Posterior cingulate gyrus (tissue), 11 donors: ENCODE measurements at places on chromosomes 6 and 20.

- no peak for DNase-seq
Observed at GRCh38 chr6:4294636-4295035, 159.3 kb upstream of the ECI2 start.

DNA sequence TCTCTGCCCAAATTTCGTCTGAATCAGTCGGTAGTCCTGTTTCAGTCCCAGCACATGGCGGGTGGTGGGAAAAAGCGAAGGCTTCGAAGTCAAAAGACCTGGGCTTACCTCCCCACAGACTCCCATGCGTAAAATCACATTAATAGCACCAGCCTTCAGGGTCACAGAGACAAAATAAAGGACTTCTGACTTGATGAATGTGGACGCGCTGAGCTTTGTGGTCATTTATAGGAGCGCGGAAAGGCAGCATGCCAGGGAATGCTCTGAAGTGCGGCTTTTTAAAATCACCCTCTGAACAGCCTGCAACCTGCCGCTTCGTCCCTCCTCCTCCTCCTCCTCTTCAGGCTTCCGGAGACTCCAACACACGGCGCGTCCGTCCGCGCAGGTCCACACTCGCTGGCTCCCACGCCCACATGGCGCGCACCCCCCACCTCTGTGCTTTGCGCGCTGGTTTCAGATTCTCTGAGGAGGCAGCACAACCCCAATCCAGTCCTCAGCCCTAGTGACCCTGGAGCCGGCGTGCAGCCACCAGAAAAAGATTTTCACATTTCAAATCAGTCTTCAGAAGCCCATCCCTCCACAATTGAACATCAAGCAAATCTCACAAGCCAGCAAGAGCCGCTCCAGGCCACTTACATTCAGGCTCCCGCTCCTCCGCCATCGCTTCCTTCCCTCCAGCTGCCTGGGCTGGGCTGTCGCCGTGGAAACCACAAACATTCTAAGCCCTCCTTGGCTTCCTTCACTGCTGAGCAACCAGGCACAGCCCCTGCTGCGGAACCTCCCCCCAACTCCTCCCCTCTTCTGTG is at the start of gene C6orf118:
TSS of gene C6orf118 (minus strand) at position 680 of the 806 bp plus-strand sequence. CDS start at position 661, 19 bp downstream.
- DNase-seq, result peak; percentile 63

- no peak for DNase-seq
Observed at GRCh38 chr6:20464041-20464440, 62.4 kb downstream of the E2F3 start.

- peak; percentile 76 for DNase-seq
Observed at GRCh38 chr6:30326526-30327231, at the start of gene TRIM39. TRIM39 (plus strand) TSS chr6:30326927; CDS start chr6:30329318, 2,391 bp downstream.

DNA sequence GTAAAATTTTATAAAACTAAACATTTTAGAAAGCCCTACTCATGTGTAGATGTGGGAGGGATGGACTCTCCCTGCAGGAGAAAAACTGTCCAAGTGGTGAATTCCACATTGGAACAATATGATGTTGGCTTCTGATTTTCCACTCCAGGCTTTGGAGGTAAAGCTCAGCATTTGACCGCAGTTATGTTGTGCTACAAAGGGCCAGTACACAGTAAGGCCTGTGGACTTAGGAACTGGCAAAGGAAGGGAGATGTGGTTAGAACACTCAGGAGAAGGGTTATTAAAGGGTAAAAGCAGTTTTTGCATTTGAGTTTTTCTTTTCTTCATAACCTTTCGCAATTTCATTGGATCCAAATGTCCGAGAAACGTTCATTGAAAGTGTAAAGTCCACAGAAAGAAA is 150.3 kb upstream of the SASH1 start:
- no peak for DNase-seq

GRCh38 chr20:36541768-36542488 is 609 bp downstream of the MYL9 start:
- no peak for DNase-seq

GRCh38 chr6:36340618-36341454 is 4.1 kb upstream of the BNIP5 start:
- DNase-seq, result peak; percentile 70
